ENCODE measurements at places on chromosomes 4 and X.

DNA sequence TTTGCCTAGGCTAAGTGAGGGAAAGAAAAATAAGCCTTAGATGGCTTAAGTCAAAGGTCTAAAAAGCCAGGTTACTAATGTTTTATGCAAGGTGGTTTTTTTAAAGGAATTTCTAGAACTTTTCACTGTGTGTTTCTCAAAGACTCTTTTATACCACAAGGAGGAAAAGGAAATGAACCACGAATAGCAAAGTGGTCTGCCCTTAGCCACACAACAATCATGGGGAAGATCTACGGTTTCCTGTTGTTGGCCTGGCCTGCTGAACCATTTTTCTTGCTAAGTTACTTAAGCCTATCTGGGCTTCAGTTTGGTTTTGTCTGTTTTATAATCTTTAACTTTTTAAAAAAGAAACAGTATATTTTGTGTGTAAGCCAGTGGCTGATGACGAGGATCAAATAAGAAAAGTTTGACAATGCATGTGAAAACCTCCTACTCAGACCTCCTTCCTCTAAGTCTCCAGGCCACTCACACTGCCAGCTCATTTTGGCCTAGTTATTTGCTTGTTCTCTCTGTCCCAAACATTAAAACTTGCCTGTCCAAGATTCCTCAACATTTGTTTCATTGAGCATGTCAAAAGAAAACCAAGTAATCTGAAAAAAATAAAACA, 56.7 kb upstream of the COL25A1 start:
- peak; percentile 62 for DNase-seq
- H3K36me3 ChIP-seq = peaks cover 9% of the 10 kb centered on the region
- H3K4me1 ChIP-seq = peaks cover 44% of the 10 kb centered on the region
- peak overlapping the region; percentile 75 for H3K4me3 ChIP-seq
- peaks cover 54% of the 10 kb centered on the region for H3K27me3 ChIP-seq
- peak overlapping the region; percentile 90 for H3K27ac ChIP-seq

GRCh38 chr4:770022-770421, 55.9 kb downstream of the CPLX1 start:
- no peaks in the 10 kb centered on the region for H3K27me3 ChIP-seq
- peaks cover 7% of the 10 kb centered on the region for H3K4me1 ChIP-seq
- no peak for DNase-seq
- no peak overlapping the region for H3K4me3 ChIP-seq
- no peak overlapping the region for H3K27ac ChIP-seq
- H3K36me3 ChIP-seq = peaks cover 43% of the 10 kb centered on the region

- H3K27me3 ChIP-seq = no peaks in the 10 kb centered on the region
- no peak overlapping the region for H3K4me3 ChIP-seq
- H3K4me1 ChIP-seq = peaks cover 14% of the 10 kb centered on the region
- no peak overlapping the region for H3K27ac ChIP-seq
- H3K36me3 ChIP-seq = peaks cover 24% of the 10 kb centered on the region
Observed at GRCh38 chrX:120556251-120556650, 4.5 kb downstream of the CUL4B start.

GRCh38 chrX:73799888-73800287, 236.9 kb downstream of the CHIC1 start:
- no peaks in the 10 kb centered on the region for H3K36me3 ChIP-seq
- DNase-seq = no peak
- H3K27ac ChIP-seq = no peak overlapping the region
- no peak overlapping the region for H3K4me3 ChIP-seq

DNA sequence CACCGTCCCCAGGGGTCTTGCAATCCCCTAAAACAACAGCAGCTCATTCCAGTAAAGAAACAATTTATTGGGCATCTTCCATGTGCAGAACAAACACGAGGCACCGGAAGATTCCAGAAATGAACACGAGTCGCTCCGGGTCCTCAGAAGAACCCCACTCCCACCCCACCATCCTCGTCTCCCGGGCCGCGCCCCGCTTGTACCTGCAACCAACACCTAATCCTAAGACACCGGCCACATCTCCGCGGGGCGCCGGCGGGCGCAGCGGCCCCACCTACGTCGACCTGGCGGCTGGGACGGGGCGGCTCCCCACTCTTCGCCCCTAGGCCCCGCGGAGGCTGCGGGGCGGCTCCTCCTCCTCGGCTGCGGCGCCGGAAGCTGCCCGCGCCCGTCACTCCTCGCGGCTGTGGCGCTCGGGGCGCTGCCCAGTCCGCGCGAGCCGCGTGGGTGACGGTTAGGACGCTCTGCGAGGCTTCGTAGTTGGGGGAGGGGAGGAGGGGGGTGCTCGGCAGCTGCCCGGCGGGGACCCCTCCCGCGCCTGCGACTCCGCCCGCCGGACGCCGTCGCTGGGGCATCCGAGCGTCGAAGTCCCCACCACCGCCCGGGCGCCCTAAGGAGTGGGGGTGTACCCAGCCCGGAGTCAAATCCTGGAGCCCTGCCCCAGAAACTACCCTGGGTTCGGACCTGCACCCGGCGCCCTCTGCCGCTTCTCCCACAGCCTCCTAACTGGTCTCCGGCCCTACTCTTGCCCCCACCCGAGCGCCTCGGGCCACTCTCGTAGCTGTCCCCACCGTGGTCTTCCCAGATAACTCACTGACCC, at the start of gene CCDC158:
TSS of gene CCDC158 (minus strand) at position 380 of the 820 bp plus-strand sequence. CDS start 17,934 bp downstream, outside the sequence.
- peak within 1 kb of the TSS; percentile 66 for H3K4me3 ChIP-seq
- no peak within 1 kb of the TSS for H3K27ac ChIP-seq
- peaks cover 38% of the 10 kb centered on the region for H3K27me3 ChIP-seq
- no peaks in the 10 kb centered on the region for H3K36me3 ChIP-seq
- DNase-seq = no peak

DNA sequence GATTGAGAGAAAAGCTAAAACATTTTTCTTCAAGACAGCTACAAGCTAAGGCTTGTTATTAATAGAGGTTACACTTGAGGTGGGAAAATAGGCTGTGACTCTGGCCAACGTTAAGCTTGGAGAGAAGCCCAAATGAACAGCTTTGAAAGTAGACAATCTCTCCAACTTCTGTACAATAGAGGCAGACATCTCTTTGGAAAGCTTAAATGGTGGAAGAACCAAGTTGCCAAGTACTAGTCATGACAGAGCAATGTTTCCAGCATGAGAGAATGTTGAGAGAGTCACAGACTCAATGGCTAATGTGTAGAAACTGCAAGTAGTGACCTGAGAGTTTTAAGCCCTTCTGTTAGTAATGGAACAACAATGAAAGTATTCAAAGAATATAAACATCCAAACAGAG, 298.1 kb downstream of the INPP4B start:
- H3K4me3 ChIP-seq = no peak overlapping the region
- peaks cover 46% of the 10 kb centered on the region for H3K4me1 ChIP-seq
- no peak overlapping the region for H3K27ac ChIP-seq
- H3K27me3 ChIP-seq = no peaks in the 10 kb centered on the region
- peaks cover 5% of the 10 kb centered on the region for H3K36me3 ChIP-seq
- no peak for DNase-seq

- H3K27me3 ChIP-seq = no peaks in the 10 kb centered on the region
- no peaks in the 10 kb centered on the region for H3K36me3 ChIP-seq
- no peak overlapping the region for H3K27ac ChIP-seq
- no peak overlapping the region for H3K4me3 ChIP-seq
- peaks cover 7% of the 10 kb centered on the region for H3K4me1 ChIP-seq
Observed at GRCh38 chr4:174061026-174061425, 222.4 kb downstream of the FBXO8 start.

- no peak overlapping the region for H3K27ac ChIP-seq
- DNase-seq = peak; percentile 11
- H3K36me3 ChIP-seq = no peaks in the 10 kb centered on the region
Observed at GRCh38 chrX:68832101-68832416, 3.2 kb downstream of the EFNB1 start.

DNA sequence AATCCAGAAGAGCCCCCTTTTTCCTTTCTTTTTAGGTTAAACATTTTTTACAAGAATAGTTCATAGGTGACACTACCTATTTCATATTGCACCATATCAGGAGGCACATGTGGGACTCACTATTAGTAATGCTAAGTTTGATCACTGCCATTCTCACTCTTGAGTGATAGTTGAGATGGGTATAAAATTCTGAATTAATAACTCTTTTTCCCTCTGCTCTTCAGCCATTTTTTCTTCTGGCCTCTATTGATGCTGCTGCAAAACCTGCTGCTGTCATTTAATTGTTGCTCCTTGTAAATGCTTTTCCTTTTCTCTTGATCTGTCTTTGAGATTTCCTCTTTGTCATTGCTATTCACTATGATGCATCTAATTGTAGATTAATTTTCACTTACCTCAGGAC, 482.0 kb downstream of the MID1IP1 start:
- no peaks in the 10 kb centered on the region for H3K27me3 ChIP-seq
- DNase-seq = no peak
- no peak overlapping the region for H3K4me3 ChIP-seq
- peaks cover 19% of the 10 kb centered on the region for H3K36me3 ChIP-seq
- no peak overlapping the region for H3K27ac ChIP-seq
- H3K4me1 ChIP-seq = no peaks in the 10 kb centered on the region
